Fibroblast of skin of right biceps (primary cell): ENCODE measurements at places on chromosomes 1 and 21.

- peak; percentile 37 for DNase-seq
Observed at GRCh38 chr1:54037476-54037875, 15.5 kb downstream of the TMEM59 start.

- DNase-seq, result peak; percentile 16
Observed at GRCh38 chr1:209989525-209989924, 51.5 kb downstream of the SYT14 start.

DNA sequence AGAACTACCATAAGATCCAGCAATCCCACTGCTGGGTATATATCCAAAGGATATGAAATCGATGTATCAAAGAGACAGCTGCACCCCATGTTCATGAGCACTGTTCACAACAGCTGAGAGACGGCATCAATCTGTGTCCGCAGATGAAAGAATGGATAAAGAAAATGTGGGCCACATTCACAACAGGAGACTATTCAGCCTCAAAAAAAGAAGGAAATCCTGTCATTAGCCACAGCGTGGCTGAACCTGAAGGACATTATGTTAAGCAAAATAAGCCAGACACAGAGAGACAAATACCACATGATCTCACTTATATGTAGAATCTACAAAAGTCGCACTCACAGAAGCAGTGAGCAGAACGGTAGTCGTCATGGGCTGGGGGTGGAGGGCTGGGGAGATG, 99.2 kb upstream of the IFFO2 start:
- no peak for DNase-seq

DNA sequence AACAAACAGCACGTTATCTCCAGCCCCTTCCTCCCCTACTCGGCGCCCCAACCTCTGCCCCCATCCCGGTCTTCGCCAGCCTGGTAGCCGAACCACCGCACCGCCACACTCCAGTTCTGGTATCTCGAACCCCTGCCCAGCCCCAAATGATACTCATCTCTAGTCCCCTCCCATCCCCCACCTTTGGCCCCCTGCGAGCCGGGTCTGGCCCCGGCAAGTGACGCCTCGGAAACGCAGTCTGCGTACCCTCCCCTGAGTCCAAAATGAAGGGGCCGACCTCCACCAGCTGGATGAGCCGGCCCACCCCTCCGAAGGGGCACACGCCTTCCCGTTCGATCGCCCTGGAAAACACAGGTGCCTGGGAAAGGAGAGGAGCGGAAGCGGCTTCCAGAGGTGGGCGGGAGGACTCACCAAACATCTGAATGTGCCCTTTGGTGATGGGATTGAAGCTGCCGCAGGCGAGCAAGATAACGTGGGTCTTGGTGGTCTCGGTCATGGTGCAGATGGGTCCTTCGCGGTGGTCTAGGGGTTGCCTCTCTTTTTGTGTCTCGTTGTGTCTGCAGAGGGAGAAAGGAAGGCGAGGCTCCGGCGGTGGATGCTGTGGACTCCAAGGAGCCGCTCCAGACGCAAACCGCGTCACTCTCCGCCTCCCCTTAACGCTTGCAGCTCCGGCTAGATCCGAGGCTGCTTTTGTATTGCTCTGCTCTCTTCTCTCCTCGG, at the start of gene NMNAT2:
NMNAT2 (minus strand) TSS at position 609 of the 720 bp plus-strand sequence; CDS start at position 496, 113 bp downstream.
- no peak for DNase-seq

- DNase-seq, result peak; percentile 33
Observed at GRCh38 chr1:193417945-193418744, 231.7 kb upstream of the B3GALT2 start.

DNA sequence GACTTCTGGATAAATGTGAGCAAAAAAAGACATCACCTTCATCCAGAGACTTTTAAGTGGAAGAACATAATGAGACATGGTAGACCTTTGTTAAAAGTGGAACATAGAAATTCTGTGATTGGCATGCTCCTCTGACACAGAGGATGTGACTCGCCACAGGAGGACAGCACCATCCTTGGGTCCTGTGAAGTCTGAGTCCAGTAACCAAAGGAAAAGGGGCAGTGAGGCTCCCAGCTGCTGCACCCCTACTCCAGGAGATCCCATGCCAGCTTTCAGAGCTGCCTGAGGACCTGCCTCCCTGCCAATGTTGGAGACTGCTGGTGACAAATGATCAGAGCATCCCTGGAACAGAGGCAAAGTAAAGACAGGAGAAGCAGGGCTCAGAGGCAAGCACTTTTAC, 136.2 kb downstream of the BRINP2 start:
- DNase-seq, result peak; percentile 26
